ENCODE measurements at places on chromosomes 6 and 20.

- no peak for DNase-seq
Observed at GRCh38 chr6:78999737-79000136, 78.3 kb downstream of the PHIP start.

- DNase-seq: no peak
Observed at GRCh38 chr6:57432919-57433684, 115.7 kb downstream of the PRIM2 start.

GRCh38 chr6:37260444-37260843 is 2.5 kb upstream of the TMEM217 start:
- DNase-seq: no peak

- DNase-seq: no peak
Observed at GRCh38 chr20:41938353-41938752, 320.2 kb upstream of the CHD6 start.

- no peak for DNase-seq
Observed at GRCh38 chr20:19602675-19603375, 155.2 kb upstream of the RIN2 start.

- DNase-seq: no peak
Observed at GRCh38 chr6:156832231-156832647, 55.1 kb downstream of the ARID1B start.

DNA sequence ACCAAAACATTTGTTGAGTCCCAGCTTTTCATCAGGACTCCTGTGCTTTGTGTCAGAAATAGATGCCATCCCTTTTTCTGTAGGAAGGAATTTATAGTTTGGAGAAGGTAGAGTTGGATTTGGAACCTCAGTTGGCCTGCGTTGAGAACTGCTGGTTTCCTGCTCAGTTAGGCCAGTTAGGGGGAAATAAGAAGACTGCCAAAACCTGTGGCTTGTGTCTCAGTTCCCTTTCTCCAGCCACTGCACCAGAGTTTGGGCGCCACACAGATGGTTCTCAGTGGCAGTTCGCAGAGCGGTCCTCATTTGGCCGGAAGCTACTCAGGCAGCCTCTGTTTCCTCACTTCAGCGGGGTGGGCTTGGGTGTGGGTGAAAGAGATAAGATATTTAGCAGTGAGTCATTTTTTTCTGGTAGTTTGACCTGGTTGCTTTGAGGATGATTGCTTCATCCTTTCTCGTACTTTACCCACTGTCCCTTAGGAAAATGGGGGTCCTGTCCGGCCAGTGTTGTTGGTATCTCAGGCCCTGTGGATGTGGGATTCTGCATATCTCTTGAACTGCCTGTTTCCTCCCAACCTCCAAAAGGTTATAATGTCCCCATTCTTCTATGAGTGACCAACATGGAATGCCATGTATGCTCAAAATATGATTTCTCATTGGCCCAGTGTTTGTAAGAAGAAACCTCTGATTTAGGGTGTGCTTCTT is 53.7 kb downstream of the JARID2 start:
- DNase-seq: no peak
